ENCODE measurements at places on chromosomes 2 and 18.

- DNase-seq, result no peak
Observed at GRCh38 chr2:30686000-30686399, 121.2 kb downstream of the CAPN13 start.

GRCh38 chr2:101704816-101705578 lies 7.5 kb downstream of the MAP4K4 start:
- no peak for DNase-seq

GRCh38 chr2:198546122-198546521 lies 741.7 kb downstream of the PLCL1 start:
- DNase-seq, result no peak

GRCh38 chr2:97991081-97991856 lies 4.5 kb downstream of the TMEM131 start:
- DNase-seq, result no peak

- no peak for DNase-seq
Observed at GRCh38 chr2:235325151-235325550, 168.7 kb upstream of the AGAP1 start.

- DNase-seq, result no peak
Observed at GRCh38 chr2:14975381-14975780, 342.9 kb downstream of the LRATD1 start.

- no peak for DNase-seq
Observed at GRCh38 chr2:138018866-138019688, 54.8 kb downstream of the HNMT start.

- DNase-seq, result no peak
Observed at GRCh38 chr2:160751021-160751420, 257.4 kb upstream of the RBMS1 start.

GRCh38 chr18:57243624-57244179 lies 96.8 kb downstream of the BOD1L2 start:
- no peak for DNase-seq

GRCh38 chr2:61785583-61785982 lies 68.3 kb downstream of the FAM161A start:
- DNase-seq, result no peak

- no peak for DNase-seq
Observed at GRCh38 chr2:156480376-156480775, 44.2 kb downstream of the GPD2 start.

Data from CD4-positive, alpha-beta T cell treated with Interleukin-15 for 1 hour (primary cell).